Stimulated activated CD8-positive, alpha-beta memory T cell treated with anti-CD3 and anti-CD28 coated beads, Interleukin-2, amount 100 ng/mL, for 1 hour (primary cell): ENCODE measurements at places on chromosomes 2 and 18.

GRCh38 chr2:151197184-151198108, 64.2 kb downstream of the RBM43 start:
- no peak for DNase-seq

DNA sequence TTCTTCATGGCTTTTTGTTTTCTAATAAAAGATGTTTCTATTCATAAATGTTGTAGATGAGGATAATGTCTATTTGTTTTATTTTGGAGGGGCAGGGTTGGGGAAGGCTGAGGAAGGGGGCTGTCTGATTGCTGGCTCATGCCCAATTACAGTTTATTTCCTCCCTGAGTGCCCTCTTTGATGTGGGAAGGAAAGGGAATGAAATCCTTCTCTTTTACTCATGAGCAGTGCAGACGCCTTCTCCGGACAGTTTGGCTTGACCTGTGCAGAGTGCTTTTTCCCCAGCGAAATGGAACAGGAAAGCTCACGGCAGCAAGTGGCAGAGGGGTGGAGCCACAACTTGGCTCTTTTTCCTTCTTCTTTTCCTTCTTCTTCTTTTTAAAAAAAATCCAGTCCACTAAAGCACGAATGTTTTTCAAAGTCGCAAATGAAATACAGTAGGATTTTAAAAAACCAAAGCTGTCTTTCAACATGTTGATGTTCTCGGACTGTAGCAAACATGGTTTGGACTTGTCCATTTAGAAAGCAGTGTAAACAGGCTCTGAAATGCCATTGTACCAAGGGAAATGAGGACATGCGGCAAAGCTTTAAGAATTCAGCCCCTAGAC, 34.5 kb downstream of the RAB31 start:
- DNase-seq = no peak

DNA sequence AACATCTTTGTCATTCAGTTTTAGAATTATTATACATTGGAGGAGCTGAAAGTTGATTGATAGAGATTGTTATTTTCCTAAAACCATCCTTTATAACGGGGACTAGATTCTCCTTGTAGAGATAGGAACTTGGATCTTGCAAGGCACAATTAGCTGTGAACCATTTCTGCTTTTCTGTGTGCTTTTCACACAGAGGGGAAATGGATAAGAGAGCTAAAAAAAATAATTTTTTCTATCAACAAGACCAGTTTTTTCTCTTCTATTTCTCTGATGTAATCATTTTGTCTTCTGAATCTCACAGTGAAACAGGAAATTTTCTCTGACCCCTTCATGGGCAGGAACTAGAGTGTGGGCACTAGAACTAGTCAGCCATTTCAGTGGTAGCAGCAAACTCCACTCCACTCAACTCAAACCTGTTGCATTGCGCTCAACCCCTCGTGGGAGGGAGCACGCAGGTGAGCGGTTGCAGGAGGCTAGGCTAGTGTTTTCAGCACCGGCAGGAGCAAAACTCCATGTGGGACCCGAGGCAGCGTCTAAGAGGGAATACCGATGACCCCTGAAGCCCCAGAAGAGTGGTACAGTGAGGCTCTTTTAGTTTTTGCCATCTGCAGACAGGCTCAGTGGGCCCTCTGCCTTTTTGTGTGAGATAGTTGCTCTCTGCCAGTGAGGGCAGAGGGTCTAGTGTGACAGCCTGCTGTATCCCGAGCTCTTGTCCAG, 24.0 kb upstream of the SLC39A10 start:
- DNase-seq = no peak

GRCh38 chr2:200461846-200462710, 47.8 kb downstream of the KCTD18 start:
- no peak for DNase-seq

GRCh38 chr2:214575030-214575429, 164.2 kb downstream of the VWC2L start:
- DNase-seq = no peak

DNA sequence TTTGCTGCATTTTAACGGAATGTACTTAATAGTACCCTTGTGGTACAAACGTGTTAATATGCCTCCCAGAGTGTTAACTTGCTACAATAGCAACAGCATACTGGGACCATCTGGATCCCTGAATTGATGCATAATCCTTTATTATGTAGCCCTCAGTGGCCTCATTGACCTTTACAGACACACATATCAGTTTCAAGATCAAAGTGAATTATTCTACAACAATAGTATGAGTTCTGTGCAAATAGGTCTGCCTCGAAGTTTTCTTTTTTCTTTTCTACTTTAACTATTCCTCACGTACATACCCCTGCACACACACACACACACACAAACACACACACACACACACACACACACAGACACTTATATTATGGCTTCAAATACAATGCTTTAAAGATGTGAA, 1622.1 kb downstream of the LRP1B start:
- DNase-seq = no peak

GRCh38 chr2:216871333-216871934, 11.6 kb upstream of the TNP1 start:
- no peak for DNase-seq

- no peak for DNase-seq
These were observed 141.3 kb upstream of the ID2 start for GRCh38 chr2:8540552-8541055.
